ENCODE measurements at places on chromosomes 16 and 17. TPM values are rescaled to one million over a fixed set of nuclear protein-coding genes. Genes with fewer than 3 reads are reported as not detected.

DNA sequence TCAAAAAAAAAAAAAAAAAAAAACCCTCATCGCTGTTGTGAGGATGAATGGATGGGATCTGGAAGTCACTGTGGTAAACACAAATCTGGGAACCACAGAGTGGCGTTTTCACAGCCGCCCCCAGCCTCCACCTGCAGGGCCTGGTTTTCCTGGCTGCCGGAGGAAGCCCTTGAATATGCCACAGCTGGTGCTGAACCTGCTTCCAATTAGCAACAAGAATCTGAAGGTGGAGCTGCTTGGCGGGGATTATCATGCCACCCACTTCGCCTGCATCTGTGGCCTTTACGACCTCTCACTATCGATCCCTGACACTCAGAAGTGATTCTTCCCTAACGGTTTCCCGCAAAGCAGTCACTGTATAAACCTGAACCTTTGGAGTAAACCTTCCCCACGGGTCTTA is 16.1 kb downstream of the MRM3 start:
- no peak for DNase-seq

GRCh38 chr17:41327411-41328120 is 12.1 kb upstream of the KRTAP17-1 start:
- DNase-seq = no peak

- DNase-seq = no peak
Observed at GRCh38 chr17:31787857-31788570, 71.0 kb downstream of the COPRS start.

- no peak for DNase-seq
Observed at GRCh38 chr16:58036943-58037342, 11.4 kb downstream of the MMP15 start.

DNA sequence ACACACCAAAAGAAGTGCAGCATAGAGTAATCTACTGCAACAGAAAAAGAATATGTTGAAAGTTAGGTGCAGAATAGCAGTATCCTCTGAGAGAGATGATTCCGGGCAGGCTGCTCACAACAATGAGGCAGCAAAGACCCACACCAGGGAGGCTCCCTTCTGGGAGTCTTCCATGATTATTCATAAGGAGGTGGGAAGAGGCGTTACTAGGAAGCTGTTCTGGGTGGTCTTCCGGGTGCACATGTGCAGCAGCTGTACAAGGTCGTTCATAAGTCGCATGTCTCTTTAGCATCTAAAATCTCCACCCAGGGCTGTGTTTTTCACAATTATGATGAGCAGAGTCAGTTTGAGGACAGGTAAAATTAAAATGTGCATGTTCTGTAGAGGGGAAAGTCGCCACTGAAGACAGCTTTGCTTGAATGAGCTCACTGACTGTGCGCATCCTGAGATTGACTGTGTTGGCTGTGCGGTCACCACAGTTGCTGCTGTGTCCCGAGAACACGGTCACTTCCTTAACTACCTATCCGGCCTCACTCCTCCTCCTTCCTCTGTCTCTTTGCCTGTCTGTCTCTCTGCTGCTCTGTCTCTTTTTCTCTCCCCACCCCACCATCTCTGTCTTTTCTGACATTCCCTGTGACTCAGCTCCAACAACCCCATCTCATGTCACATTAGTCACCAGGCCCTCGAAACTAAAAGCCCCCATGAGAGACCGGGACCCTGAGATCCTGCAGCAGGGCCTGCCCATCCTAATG is 125.5 kb upstream of the HSBP1 start:
- DNase-seq = no peak

The NFAT5 gene
- total RNA-seq = 21.4 TPM

The ZKSCAN2 gene
- 6.6 TPM for total RNA-seq

Data from GM12878 (cell line).